ENCODE measurements at places on chromosomes 4 and X.

GRCh38 chr4:28357990-28358389 lies 1497.3 kb downstream of the STIM2 start:
- peak; percentile 2 for DNase-seq

GRCh38 chrX:43627669-43628068 lies 28.4 kb upstream of the MAOA start:
- no peak for DNase-seq

GRCh38 chrX:153310901-153311300 lies 10.7 kb downstream of the PNMA6F start:
- no peak for DNase-seq

DNA sequence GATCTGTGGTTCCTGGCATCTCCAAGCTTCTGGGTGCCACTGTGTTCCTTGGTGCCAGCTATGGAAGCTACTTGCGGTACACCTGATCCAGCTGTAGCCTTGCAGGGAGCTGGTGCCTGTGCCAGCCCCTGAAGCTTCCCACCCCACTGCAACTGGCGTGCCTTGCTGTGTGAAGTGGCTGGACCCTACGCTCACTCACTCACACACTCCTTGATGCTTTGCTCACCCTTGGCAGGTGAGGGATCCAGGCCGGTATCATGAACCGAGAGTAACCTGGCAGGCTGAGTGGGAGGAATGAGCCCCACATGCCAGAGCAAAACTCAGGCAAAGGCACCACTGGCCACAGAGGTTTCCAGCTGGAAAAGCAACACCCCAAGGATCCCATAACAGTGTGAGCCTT lies 31.3 kb upstream of the TEX13C start:
- DNase-seq, result no peak

Measured in hepatic stellate cell (primary cell).